ENCODE measurements at places on chromosomes 6 and 20.

GRCh38 chr20:10488534-10488933 is 53.4 kb downstream of the SLX4IP start:
- no peak for DNase-seq

GRCh38 chr6:2739335-2739734 is 11.4 kb downstream of the MYLK4 start:
- peak; percentile 24 for DNase-seq

- DNase-seq: no peak
These were observed 6.4 kb downstream of the TFAP2A start for GRCh38 chr6:10408457-10408856.

- DNase-seq: no peak
These were observed 179.6 kb downstream of the TAF4 start for GRCh38 chr20:61885759-61886715.

GRCh38 chr6:149372062-149372461 is 28.0 kb upstream of the SUMO4 start:
- no peak for DNase-seq

- DNase-seq: peak; percentile 1
These were observed 687.9 kb upstream of the CITED2 start for GRCh38 chr6:140062043-140063020.

DNA sequence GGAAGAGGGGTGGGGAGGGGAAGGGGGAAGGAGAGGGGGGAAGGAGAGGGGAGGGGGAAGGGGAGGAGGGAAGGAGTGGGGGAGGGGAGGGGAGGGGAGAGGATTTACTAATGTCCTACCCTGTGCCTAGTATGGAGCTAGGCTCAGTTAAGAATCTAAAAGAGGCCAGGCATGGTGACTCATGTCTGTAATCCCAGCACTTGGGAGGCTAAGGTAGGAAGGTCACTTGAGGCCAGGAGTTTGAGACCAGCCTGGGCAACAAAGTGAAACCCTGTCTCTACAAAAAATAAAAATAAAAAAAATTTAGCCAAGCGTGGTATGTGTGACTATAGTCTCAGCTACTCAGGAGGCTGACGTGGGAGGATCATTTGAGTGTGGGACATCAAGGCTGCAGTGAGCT is 13.0 kb downstream of the UBE2J1 start:
- DNase-seq: no peak

- no peak for DNase-seq
These were observed 17.2 kb downstream of the ZSCAN23 start for GRCh38 chr6:28425944-28426541.

DNA sequence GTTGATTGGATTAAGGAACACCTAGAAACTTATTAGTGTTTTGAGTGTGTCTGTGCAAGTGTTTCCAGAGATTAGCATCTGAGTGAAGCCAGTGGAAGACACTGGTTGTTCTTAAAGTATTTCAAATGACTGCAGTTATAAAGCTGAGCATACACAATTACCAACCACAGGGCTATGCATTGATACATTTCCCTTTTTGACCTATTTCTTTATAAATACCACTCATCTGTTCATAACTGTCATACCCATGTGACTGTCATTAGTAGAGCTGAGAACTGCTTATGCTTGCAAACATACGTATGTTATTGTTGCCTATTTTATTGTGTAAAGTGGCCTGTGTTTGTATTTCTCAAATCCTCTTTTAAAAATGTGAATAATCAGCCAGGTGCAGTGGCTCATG is 15.3 kb upstream of the ZC3H12D start:
- DNase-seq: no peak

GRCh38 chr6:155157101-155157500 is 106.7 kb upstream of the CLDN20 start:
- no peak for DNase-seq

DNA sequence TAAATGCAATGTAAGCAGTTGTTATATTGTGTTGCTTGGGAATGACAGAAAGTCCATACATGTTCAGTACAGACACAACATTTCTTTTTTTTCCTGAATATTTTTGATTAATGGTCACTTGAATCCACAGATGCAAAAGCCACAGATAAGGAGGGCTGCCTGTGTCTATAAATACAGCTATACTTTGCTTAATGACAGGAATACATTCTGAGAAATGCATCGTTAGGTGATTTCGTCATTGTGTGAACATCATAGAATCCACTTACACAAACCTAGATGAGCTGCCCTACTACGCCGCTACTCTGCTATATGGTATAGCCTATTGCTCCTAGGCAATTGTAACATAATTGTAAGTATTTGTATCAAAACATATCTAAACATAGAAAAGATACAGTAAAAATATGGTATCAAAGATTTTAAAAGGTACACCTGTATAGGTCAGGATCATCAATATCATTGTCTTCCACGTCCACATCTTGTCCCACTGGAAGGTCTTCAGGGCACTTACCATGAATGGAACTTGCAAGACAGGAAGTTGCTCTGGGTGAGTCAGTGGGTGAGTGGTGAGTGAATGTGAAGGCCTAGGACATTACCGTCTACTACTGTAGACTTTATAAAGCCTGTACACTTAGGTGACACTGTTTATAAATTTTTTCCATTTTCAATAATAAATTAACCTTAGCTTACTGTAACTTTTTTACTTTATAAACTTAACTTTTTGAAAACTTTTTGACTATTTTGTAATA is 27.9 kb upstream of the POPDC3 start:
- peak; percentile 12 for DNase-seq

GRCh38 chr6:32855467-32856174 is 1.6 kb downstream of the PSMB9 start:
- no peak for DNase-seq

DNA sequence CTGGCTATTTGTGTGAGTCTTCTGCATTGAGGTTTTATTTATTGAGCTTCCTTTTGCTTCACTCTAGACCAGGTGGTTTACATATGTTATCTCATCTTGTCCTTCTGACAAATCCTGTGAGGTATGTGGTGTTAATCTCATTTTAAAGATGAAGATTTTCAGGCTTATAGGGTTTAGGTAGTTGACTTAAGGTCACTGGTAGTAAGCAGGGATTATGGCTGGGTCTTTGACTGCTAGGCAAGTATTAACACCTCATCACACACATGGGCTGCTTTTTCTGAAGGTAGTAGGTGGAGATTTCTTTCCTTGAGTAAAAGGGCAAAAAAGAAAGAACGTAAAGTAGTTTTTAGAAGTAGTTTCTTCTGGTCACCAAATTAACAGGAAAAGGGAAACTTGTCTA is 72.6 kb downstream of the CDKAL1 start:
- DNase-seq: no peak
